ENCODE measurements at places on chromosomes 3 and 15. TPM values are rescaled to one million over a fixed set of nuclear protein-coding genes. Genes with fewer than 3 reads are reported as not detected.

PLS1 gene
- total RNA-seq = 284 TPM

DNA sequence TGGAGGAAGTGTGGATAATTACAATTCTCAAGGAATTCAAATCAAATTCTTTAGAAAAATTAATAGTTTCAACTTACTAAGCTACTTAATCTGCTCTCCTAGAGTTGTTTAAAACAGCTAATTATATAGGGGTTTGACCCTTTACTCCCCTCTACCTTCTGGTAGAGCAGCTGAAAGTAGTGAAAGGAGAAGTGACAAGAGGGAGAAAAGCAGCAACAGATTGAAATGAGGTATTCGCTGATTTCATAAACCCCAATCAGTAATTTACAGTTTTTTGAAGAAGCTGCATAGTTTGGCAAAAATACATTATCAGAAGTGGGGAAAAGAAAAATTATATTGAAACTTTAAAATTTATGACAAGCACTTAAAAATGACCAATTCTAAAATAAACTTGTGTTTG lies 52.8 kb downstream of the ZMAT3 start:
- no peak for DNase-seq

DNA sequence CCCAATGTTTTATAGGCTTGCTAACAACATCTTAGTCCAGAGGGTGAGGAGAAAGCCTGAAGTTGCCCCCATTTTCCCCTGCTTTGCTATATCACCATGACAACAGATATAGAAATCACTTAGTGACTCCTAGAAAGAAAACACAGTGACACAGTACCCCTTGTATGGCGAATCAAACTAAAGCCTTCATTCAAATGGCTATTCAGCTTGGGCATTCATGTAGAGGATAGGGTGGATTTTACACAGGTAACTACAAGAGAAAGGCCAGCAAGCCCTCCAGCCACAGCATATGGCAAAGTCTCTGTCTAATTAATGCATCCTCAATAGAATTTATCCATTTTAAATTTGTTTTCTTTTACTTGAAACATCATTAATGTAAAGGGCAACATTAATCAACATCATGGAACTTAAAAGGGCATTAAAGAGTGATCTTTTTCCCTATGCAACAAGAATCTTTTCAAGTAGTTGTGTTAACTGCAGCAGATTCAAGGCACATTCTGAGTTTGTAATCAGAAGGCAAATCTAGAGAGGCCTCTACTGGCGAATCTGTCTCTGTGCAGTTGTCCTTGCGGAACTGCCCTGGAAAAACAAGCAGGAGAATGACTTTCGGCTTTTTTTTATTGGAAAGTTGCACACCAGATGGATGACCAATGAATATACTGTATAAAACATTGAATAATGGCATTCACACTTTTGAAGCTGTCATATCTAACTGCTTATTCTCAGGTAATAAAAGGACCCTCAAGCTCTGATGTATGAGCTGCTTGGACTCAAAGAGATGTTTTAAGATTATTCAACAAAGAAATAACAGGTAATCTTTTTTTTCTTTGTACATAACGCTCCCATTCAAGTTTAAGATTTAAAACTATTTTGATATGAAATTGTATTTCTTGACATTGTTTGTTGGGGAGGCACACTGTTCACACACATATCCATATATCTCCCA lies 621.7 kb upstream of the AGTR1 start:
- DNase-seq = no peak

DNA sequence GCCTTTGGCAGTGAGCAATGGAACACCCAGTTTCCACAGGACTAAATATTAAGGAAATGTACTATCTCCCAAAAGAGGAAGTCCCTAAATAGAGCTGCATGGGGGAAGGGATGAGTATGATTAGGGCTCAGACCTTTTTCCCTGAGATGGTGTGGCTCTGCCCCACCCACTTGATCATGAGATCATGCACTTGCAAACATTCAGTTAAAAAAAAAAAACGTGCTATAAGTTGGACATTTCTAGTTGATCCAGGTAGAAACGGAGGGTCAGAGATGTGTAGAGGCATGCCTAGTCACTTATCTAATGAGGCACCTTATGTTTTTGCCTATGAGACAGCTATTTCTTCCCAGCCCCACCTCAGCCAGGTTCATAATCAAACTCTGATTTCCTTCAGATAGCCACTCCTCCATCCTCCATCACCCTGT lies 24.5 kb upstream of the SSR3 start:
- no peak for DNase-seq
